Endothelial cell of umbilical vein (primary cell): ENCODE measurements at places on chromosomes 7 and 10.
A peak's percentile ranks its signal among the peaks of the same experiment; 100 is the strongest.

GRCh38 chr7:69685293-69685631 lies 87.0 kb downstream of the AUTS2 start:
- no peak for DNase-seq

GRCh38 chr7:146647445-146647844 lies 530.8 kb downstream of the CNTNAP2 start:
- DNase-seq: no peak

DNA sequence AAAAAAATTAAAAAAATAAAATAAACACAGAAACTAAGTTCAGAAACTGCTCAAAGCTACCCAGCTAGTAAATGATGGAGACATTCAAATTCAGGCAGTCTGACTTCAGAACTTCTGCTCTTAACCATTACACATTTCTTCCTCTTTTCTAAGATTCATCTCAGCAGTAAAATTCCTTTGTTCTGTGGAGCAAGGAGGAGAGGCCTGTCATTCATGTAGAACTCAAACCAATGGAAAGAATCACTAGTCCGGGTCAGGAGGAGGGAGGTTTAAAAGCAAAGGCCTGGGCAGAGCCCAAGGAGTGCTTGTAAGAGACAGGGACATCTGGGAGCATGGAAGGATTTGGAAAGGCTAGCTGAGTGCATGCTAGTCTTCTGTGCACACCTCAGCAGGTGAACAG lies 37.9 kb upstream of the DNAJB12 start:
- no peak for DNase-seq

DNA sequence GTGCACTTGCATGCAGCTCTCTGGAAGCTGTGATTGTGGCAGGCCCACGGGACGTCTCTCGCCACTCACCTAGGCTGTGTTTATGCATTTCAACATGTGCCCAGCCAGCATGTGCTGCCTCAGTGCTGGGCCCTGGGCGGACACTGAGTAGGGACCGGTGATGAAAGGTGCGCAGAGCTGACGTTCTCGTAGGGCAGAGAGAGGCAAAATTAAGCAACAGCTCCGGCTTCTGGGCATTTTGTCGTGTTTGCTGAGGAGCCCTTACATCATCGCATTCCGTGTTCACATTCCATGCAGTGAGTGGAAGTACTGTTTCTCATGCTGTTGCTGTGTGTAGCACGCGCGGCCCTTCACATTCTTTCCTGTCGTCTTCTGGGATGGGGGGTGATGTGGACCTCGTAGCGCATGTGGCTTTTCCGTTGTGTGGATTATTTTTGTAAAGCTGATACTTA lies 50.5 kb downstream of the PRF1 start:
- no peak for DNase-seq

- DNase-seq: no peak
Observed at GRCh38 chr10:20606985-20607384, 290.1 kb downstream of the NEBL start.

GRCh38 chr10:43395571-43396060 lies 13.4 kb downstream of the HNRNPF start:
- DNase-seq: peak; percentile 33
